ENCODE measurements at places on chromosomes 7 and 10. TPM values are rescaled to one million over a fixed set of nuclear protein-coding genes. Genes with fewer than 3 reads are reported as not detected.

DNA sequence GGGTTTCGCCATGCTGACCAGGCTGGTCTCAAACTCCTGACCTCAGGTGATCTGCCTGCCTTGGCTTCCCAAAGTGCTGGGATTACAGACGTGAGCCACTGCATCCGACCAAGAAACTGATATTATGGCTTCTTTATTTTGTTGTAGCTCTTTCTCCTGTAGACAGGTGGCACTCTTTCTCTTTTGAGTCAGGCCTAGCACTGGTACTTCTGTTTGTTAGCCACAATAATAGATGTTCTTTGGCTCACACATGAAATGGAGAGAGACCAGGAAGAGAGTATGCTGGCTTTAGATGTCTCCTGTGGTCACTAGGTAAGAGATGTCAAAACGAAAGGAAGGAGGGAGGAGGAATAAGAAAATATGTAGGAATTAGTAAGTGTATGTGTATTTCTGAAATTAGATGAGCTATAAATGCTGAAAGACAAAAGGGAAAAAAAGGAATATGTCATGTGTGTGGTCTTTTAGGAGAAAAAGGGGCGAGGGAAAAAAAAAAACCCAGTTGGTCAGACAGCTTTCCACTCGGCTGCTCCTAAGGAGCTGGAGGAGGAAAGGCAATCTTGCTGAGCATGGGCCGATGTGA lies 78.7 kb downstream of the CLEC2L start:
- no peak for DNase-seq
- no peaks in the 10 kb centered on the region for H3K27me3 ChIP-seq
- H3K4me3 ChIP-seq, result no peak overlapping the region
- peaks cover 4% of the 10 kb centered on the region for H3K36me3 ChIP-seq

DNA sequence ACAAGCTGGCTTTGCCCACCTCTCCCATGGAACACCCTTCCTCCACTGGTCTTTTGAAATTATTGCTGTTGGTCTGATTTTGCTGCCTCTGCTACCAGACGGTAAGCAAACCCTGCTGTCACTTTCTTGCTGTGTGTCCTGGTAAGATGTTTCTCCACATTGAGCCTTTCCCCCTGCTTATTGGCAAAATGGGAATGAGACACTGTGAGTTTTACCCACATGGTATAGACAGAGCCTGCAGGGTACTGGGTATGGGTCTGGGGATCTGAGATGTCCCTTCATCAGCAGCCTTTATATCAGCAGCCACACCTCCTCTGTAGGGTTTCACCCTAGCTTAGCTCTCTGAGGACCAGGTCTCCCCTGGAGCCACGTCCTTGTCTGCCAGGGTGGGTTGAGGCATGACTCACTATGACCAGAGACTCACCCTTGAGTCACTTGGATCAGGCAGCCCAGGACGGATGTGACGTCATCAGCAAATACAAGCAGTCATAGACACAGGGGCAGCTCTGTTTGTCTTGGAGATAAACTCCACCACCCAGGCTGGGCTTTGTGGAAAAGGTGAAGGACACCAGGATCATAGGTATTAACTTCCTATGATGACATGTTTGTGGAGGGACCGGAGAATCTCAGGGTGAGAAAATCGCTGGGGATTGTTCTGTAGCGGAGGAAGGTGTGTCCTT lies 17.9 kb upstream of the BAIAP2L1 start:
- H3K27me3 ChIP-seq, result peaks cover 10% of the 10 kb centered on the region
- no peak for DNase-seq
- H3K36me3 ChIP-seq, result no peaks in the 10 kb centered on the region
- no peak overlapping the region for H3K4me3 ChIP-seq

DNA sequence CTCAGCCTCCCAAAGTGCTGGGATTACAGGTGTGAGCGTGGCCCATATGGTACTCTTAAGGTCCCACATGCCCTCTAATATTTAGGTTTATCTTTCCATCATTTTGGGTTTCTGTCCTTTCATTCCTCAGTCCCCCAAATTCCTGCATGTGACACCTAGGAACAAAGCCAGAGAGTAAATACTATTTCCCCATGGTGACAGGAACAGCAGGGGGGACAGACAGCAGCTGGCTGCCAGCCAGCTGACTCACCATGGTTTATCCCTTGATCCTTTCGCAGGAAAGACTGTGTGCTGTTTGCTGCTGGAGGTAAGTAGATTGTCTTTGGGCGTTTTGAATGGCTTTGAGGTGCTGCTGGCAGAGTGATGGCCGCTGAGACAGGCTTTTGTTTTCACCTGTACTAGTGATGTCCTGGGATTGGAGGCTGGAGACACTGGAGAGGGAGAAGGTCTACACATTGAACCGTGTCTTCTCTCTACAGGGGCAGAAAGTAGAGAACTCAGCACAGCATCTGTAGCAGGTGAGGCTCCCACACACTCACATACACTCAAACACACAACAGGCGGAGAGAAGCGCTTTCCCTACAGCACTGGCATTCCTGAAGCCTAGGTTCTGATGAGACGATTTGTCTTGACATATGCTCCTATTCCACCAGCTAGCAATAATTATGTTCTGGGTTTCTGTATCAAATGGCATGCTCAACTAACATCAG lies 83.7 kb upstream of the EFCAB10 start:
- H3K27ac ChIP-seq, result peak overlapping the region; percentile 59
- H3K27me3 ChIP-seq, result no peaks in the 10 kb centered on the region
- no peak for DNase-seq
- peaks cover 5% of the 10 kb centered on the region for H3K4me1 ChIP-seq
- no peak overlapping the region for H3K4me3 ChIP-seq

GRCh38 chr7:112073530-112073929 lies 132.7 kb downstream of the DOCK4 start:
- peaks cover 4% of the 10 kb centered on the region for H3K4me1 ChIP-seq
- H3K36me3 ChIP-seq, result peaks cover 8% of the 10 kb centered on the region

GRCh38 chr7:81993186-81993585 lies 223.3 kb upstream of the HGF start:
- H3K27me3 ChIP-seq, result no peaks in the 10 kb centered on the region
- no peak overlapping the region for H3K27ac ChIP-seq
- no peak for DNase-seq
- H3K36me3 ChIP-seq, result no peaks in the 10 kb centered on the region
- H3K4me3 ChIP-seq, result no peak overlapping the region

Gene EN2
- total RNA-seq, result 7.2 TPM

Gene RADIL
- total RNA-seq, result 13.8 TPM

DNA sequence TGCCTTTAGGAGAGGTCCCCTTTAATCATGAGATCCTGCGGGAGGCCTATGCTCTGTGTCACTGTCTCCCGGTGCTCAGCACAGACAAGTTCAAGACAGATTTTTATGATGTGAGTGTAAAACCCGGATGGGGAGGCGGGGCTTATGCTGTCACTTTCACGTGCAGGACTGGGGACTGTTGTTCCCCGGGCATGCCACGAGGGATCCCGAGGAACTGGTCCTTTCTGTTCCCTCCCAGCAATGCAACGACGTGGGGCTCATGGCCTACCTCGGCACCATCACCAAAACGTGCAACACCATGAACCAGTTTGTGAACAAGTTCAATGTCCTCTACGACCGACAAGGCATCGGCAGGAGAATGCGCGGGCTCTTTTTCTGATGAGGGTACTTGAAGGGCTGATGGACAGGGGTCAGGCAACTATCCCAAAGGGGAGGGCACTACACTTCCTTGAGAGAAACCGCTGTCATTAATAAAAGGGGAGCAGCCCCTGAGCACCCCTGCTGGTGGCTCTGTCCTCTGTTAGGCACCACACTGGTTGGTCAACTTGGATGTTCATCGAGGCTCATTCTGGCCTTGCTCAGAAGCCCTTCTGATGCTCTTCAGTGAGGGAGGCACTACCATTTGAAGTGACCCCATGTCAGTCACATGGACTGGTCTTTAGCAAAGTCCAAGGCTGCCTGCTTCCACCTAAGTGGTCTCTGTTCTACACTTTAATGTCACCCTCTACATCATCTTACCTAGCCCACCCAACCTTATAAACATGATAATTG lies 2.8 kb downstream of the COPS6 start:
- peaks cover 45% of the 10 kb centered on the region for H3K36me3 ChIP-seq
- peak overlapping the region; percentile 71 for H3K27ac ChIP-seq
- peak overlapping the region; percentile 99 for H3K4me3 ChIP-seq
- H3K4me1 ChIP-seq, result peaks cover 61% of the 10 kb centered on the region

GRCh38 chr7:128692623-128693270 lies 20.7 kb downstream of the GARIN1A start:
- no peak overlapping the region for H3K4me3 ChIP-seq
- H3K36me3 ChIP-seq, result peaks cover 2% of the 10 kb centered on the region
- no peak overlapping the region for H3K27ac ChIP-seq
- peaks cover 19% of the 10 kb centered on the region for H3K27me3 ChIP-seq

DNA sequence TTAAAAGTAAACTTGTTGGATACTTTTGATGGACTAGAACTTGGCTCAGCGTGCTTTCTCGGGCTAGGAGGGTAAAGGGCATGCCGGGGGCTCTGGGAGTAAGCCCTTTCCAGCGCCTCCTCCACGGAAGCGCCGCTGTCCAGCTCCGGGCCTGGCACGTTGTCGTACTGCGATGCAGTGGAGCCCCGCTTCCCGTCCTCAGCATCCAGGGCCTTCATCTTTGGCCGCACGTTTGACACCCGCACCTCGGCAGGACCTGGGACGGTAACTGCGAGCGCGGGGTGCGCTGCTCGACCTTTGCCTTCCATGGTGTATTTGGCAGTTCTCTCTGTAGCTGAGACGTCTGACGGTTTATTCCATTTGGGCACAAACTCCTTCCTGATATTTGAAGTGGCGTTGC lies 148.3 kb downstream of the USP6NL start:
- H3K4me3 ChIP-seq, result no peak overlapping the region
- H3K27ac ChIP-seq, result no peak overlapping the region
- H3K36me3 ChIP-seq, result peaks cover 11% of the 10 kb centered on the region
- H3K4me1 ChIP-seq, result no peaks in the 10 kb centered on the region
- H3K27me3 ChIP-seq, result no peaks in the 10 kb centered on the region
- DNase-seq, result no peak

Gene CXCL12
- 3.6 TPM for total RNA-seq

Gene DPP6
- 2.2 TPM for total RNA-seq

GRCh38 chr7:80781561-80781979 lies 137.3 kb downstream of the SEMA3C start:
- no peak for DNase-seq
- peaks cover 23% of the 10 kb centered on the region for H3K4me1 ChIP-seq
- H3K4me3 ChIP-seq, result no peak overlapping the region
- H3K27ac ChIP-seq, result no peak overlapping the region
- no peaks in the 10 kb centered on the region for H3K27me3 ChIP-seq

GRCh38 chr7:80414331-80414730 lies 97.5 kb downstream of the GNAT3 start:
- H3K27ac ChIP-seq, result no peak overlapping the region
- no peak for DNase-seq
- no peak overlapping the region for H3K4me3 ChIP-seq
- H3K27me3 ChIP-seq, result no peaks in the 10 kb centered on the region
- H3K4me1 ChIP-seq, result peaks cover 7% of the 10 kb centered on the region
- H3K36me3 ChIP-seq, result no peaks in the 10 kb centered on the region

GRCh38 chr7:159109653-159110035 lies 35.0 kb downstream of the VIPR2 start:
- no peaks in the 10 kb centered on the region for H3K36me3 ChIP-seq
- H3K4me1 ChIP-seq, result peaks cover 12% of the 10 kb centered on the region
- H3K27me3 ChIP-seq, result peaks cover 25% of the 10 kb centered on the region
- no peak overlapping the region for H3K4me3 ChIP-seq
- H3K27ac ChIP-seq, result no peak overlapping the region

Gene CC2D2B
- 1.0 TPM for total RNA-seq

DNA sequence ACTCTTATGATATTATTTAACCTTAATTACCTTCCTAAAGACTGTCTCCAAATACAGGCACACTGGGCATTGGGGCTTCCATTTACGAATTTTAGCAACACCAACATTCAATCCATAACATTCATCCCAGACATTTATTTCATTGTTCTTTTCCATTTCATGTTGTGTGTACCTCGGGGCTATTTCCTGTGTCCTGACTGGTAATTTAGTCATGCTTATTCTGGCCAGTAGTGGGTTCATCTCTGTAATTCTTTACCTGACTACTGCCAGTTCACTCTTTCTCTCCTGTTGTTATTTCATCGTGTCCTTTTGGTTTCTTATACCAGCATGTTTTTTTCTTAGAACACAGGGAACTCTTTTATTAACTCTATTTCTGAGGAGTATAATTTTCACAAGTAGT lies 225.7 kb downstream of the PLXDC2 start:
- no peak for DNase-seq
- no peak overlapping the region for H3K4me3 ChIP-seq
- no peaks in the 10 kb centered on the region for H3K27me3 ChIP-seq

- no peak overlapping the region for H3K27ac ChIP-seq
- no peaks in the 10 kb centered on the region for H3K36me3 ChIP-seq
- H3K4me3 ChIP-seq, result no peak overlapping the region
Observed at GRCh38 chr7:71835056-71835455, 577.1 kb downstream of the CALN1 start.

Gene CYP2C19
- total RNA-seq, result not detected

Gene C10orf90
- total RNA-seq, result 0.25 TPM

DNA sequence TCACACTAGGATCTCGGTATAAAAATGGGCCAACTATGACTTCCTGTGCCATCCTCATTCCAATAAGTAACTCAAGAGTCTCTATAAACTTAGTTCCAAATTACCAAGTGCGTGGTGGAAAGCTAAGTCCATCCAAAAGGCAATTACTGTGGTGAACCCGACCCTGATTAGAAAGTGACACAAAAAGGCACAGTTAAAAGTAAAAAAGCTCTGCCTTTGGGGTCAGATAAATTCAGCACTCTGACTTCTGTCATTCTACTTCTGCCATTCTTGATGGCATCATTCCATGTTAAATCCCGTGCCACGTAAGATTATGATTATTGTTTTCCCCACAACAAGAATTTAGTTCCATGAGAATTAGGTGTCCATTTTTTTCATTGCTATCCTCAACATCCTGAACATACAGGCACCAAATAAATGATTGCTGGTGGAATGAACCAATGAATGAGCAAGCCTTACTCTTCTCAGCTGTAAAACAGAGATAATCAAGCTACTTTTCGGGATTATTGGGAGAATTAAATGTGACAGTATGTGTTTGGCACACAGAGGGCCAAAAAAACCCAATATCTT lies 877 bp downstream of the NCOA4 start:
- no peaks in the 10 kb centered on the region for H3K36me3 ChIP-seq
- H3K27ac ChIP-seq, result peak overlapping the region; percentile 98
- DNase-seq, result no peak

DNA sequence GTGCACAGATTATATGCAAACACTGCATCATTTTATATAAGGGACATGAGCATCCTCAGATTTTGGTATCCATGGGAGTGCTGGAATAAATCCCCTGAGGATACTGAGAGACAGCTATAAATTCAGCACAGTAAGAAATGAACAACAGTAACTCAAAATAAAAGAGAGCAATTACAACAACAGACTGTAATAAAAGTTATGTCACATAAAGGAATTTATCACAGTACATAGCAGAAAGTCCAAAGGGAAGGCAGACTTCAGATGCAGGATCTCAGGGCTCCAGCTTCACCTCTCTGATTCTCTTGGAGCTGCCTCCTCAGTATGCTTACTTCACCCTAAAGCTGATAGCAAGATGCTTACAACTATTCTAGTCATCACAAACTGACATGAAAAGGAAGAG lies 43.9 kb upstream of the STRIP2 start:
- H3K4me1 ChIP-seq, result peaks cover 13% of the 10 kb centered on the region
- DNase-seq, result no peak

DNA sequence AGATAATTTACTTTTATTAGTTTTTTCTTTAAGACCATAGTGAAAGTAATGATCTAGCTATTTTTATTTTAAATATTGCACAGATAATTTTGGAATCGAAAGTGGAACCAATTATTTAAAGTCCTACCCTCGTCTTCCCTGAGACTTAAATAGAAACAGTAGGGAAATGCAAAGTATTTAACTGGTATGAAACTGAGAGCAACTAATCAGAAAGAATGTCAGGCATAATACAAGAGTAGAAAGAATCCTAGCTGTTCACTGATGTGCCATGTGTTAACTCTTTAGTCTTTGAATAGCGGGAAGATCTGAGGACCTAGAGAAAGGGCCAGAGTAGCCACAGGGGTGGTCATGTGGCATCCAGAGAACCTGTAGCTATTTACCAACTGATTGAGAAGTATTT lies 630.0 kb downstream of the NRG3 start:
- H3K36me3 ChIP-seq, result no peaks in the 10 kb centered on the region
- no peak for DNase-seq
